Activated CD4-positive, alpha-beta T cell treated with anti-CD3 and anti-CD28 coated beads, Interleukin-2, amount 10 ng/mL, durations not matched to agents 7 days and 5 days (primary cell): ENCODE measurements at places on chromosomes 4 and X.

- no peak for DNase-seq
Observed at GRCh38 chr4:168876106-168876505, 133.9 kb downstream of the CBR4 start.

DNA sequence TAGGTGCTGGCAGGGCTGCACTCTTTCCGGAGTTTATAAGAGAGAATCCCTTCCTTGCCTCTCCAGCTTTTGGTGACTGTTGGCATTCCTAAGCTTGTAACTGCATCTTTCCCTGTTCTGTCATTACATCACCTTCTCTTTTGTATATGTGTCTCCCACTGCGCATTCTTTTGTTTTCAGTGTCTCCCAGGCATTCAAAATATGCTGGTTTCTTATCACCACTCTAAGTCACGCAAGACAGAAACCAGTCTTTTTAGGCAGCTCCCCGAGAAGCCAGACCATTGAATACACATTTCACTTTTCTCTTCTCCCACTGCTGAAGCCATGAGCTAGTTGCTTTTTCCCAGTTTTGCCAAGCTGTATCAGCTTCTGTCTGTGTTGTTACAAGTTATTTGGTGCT is 71.0 kb downstream of the LAS1L start:
- DNase-seq, result no peak

GRCh38 chrX:155216940-155217440 is 730 bp downstream of the VBP1 start:
- no peak for DNase-seq

- DNase-seq, result peak; percentile 33
Observed at GRCh38 chrX:71111921-71112431, 599 bp upstream of the IL2RG start.

- DNase-seq, result no peak
Observed at GRCh38 chr4:132540268-132540667, 608.8 kb upstream of the PCDH10 start.

- no peak for DNase-seq
Observed at GRCh38 chr4:100981447-100982204, 365.7 kb downstream of the PPP3CA start.

DNA sequence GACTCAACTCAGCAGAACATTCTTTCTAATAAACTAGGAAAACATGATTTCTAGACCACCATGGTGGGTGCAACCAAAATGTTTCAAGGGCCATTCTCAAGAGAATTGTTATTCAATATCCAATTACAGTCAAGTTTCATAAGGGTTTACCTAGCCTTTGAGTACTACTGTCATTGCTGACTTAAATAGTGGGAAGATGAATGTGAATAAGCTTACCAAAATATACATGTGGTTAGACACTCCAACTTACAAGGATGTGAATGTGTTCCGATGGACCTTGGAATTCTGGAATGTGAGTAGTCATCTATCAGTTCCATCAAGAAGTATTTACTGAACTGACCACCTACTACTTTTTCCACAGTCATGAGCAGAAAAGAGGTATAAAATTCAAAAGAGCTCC is 16.9 kb downstream of the SH3RF1 start:
- no peak for DNase-seq

GRCh38 chrX:154349979-154350378 is 24.5 kb downstream of the FLNA start:
- DNase-seq, result no peak

DNA sequence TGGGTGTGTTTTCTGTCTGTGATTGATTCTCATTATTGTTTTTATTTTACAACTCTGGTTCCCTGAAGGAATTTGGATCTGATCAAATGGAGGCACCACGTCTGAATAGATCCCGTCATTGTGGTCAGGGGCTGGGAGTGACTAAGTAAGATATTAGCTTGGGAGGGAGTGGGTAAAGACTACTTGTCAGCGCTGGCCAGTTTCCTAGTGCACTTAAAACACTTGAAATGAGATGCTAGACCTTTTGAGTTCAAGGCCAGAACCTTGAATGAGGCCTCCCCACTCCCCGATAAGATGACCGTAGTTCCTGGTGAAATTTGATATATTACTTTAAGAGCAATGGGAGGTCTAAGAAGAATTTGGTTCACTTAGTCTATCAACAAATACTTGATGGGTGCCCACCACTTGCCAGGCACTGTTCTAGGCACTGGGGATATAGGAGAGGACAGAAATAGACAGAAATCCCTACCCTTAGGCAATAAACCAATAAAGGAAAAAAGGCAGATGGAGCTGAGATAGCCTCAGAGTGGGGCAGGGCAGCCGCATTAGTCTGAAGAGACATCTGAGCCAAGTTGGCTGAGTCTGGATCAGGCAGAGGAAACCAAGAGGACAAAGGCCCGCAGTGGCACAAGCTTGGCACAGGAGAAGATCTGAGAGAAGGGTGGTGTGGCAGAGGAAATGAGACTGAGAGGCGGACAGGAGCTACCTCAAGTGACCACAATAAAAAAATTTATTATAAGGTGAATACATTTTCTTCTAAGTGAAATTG is 11.8 kb downstream of the FAM184B start:
- DNase-seq, result no peak
